ENCODE measurements at places on chromosomes 12 and 14.

DNA sequence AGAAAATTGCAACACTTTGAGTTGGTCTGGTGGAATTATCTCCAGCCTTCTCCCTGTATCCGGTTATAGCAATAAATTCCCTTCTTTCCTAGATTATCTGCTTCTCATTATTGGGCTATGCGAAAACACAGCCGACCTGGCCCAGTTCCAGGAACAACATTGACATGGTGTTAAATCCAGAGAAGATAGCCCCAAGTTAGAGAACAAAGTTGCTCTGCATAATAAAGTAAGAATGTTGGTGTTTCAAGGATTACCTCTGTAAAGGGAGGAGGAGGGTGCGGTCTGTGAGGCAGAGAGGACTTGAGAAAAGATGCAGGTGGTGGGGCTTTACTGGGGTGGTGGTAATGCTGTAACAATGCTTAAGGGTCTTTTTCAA is 12.1 kb downstream of the TCL1A start:
- H3K27me3 ChIP-seq: peaks cover 82% of the 10 kb centered on the region
- H3K4me3 ChIP-seq: no peak overlapping the region
- H3K4me1 ChIP-seq: peaks cover 3% of the 10 kb centered on the region
- no peak for DNase-seq
- H3K36me3 ChIP-seq: peaks cover 2% of the 10 kb centered on the region

GRCh38 chr14:31457665-31458659 is 656 bp upstream of the DTD2 start:
- H3K27me3 ChIP-seq: peaks cover 11% of the 10 kb centered on the region
- H3K4me3 ChIP-seq: peak overlapping the region; percentile 93
- peaks cover 14% of the 10 kb centered on the region for H3K4me1 ChIP-seq
- DNase-seq: no peak

GRCh38 chr14:66076176-66076575 is 410.0 kb upstream of the CCDC196 start:
- H3K27ac ChIP-seq: no peak overlapping the region
- H3K27me3 ChIP-seq: peaks cover 33% of the 10 kb centered on the region
- no peak for DNase-seq
- no peak overlapping the region for H3K4me3 ChIP-seq
- peaks cover 3% of the 10 kb centered on the region for H3K4me1 ChIP-seq

DNA sequence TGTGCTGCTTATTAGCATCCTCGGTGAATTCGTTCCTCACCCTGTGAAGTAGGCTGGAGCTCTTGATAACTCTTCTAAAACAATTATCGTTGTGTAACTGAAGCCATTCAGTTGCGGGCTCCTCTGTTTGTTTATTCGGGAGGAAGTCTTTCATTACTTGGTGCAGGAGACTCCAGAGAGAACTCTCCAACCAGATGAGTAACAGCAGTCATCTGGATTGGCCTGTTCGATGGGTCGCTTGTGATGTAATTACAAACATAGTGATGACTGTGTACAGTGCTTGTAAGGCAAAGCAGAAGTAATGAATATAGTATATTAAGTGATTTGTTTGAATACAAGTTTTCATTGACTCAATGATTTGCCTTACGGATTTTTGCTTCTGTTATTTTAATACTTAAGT is 10.9 kb downstream of the ATP6V0A2 start:
- no peak for DNase-seq
- no peaks in the 10 kb centered on the region for H3K36me3 ChIP-seq
- H3K4me1 ChIP-seq: peaks cover 4% of the 10 kb centered on the region
- no peak overlapping the region for H3K27ac ChIP-seq

DNA sequence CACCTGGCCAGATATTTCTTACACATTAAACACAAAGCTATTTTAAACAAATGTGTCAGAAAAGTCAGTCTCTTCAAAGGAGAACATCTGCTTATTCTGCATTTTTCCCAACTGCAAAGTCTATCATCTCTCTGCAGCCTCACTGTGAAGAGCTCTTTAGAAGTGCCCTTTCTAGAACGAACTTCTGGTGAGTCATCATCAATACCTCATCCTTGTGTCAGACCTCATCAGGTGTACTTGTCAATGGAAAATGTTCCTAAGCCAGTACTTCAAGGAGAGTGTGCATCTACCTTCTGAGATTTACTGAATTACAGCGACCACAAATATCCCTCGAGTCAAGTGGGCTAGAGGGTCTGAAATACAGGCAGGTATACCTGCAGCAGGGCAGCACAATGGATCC is 457.3 kb downstream of the LRIG3 start:
- no peak for DNase-seq
- peaks cover 19% of the 10 kb centered on the region for H3K27me3 ChIP-seq
- H3K36me3 ChIP-seq: no peaks in the 10 kb centered on the region
- H3K4me1 ChIP-seq: no peaks in the 10 kb centered on the region
- H3K27ac ChIP-seq: no peak overlapping the region
- H3K4me3 ChIP-seq: no peak overlapping the region

DNA sequence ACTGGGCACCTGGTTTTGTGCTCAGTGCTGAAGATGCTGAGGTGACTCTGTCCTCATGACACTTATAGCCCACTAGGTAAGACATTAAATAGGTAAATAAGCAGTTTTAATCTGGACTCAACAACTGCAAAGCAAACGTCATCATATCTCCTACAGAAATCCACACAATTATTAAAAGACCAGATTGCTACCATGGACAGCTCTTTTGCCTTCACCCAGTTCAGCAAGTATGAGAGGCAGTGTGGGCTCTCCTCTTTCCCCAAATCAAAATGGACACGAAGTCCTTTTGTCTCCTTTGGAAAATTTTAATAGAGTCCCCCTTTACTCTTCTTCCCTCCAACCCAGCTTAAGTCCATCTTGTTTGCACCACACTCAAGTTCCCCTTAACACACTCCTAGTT is 171.1 kb downstream of the RPAP3 start:
- H3K36me3 ChIP-seq: peaks cover 3% of the 10 kb centered on the region
- H3K27ac ChIP-seq: no peak overlapping the region

- peaks cover 10% of the 10 kb centered on the region for H3K36me3 ChIP-seq
- no peak for DNase-seq
- H3K27me3 ChIP-seq: no peaks in the 10 kb centered on the region
- H3K27ac ChIP-seq: peak overlapping the region; percentile 92
Observed at GRCh38 chr12:110349096-110349495, 54.4 kb downstream of the ANAPC7 start.

DNA sequence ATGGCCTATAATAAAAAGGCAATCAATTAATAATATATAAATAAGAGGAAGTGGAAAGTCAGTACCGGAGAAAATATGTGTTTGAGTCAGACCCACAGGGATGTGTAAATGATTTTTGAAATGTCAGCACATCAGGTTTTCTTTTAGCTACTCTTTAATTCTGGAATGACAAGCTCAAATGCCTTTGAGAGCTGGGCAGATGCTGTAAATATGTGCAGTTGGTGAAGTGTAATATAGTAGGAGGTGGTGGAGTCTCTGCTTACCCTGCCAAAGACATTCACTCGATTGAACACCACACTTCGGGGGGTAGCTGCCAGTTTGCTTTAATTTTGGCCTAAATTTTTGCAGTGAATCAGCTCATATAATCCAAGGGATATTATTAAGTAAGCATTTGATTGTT is 93.0 kb downstream of the PLEKHA5 start:
- H3K4me1 ChIP-seq: peaks cover 3% of the 10 kb centered on the region
- DNase-seq: no peak
- H3K4me3 ChIP-seq: no peak overlapping the region
- no peaks in the 10 kb centered on the region for H3K36me3 ChIP-seq
- H3K27ac ChIP-seq: no peak overlapping the region
- H3K27me3 ChIP-seq: no peaks in the 10 kb centered on the region

DNA sequence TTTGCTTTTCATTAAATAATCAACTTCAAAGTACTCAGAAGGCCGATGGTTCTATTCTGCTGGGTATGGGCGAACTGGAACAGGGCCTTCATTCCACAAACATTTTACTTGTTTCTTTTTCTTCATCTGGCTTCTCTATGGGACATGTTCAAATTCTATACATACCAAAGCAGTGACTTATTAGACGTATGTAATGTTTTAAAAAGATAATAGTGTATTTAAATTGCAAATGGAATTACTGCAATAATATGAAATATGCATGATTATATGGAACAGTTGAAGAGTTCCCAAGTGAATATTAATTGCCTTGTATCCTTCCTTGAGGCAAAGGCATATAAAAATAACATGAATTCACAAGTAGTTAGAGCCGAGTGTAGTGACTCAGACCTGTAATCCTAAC is 75.5 kb downstream of the FAR2 start:
- no peak overlapping the region for H3K4me3 ChIP-seq
- H3K27ac ChIP-seq: no peak overlapping the region
- H3K27me3 ChIP-seq: no peaks in the 10 kb centered on the region
- H3K36me3 ChIP-seq: no peaks in the 10 kb centered on the region

- peak overlapping the region; percentile 29 for H3K27ac ChIP-seq
- H3K4me3 ChIP-seq: no peak overlapping the region
- DNase-seq: no peak
- H3K4me1 ChIP-seq: peaks cover 4% of the 10 kb centered on the region
Observed at GRCh38 chr14:53041067-53041466, 90.2 kb upstream of the FERMT2 start.

DNA sequence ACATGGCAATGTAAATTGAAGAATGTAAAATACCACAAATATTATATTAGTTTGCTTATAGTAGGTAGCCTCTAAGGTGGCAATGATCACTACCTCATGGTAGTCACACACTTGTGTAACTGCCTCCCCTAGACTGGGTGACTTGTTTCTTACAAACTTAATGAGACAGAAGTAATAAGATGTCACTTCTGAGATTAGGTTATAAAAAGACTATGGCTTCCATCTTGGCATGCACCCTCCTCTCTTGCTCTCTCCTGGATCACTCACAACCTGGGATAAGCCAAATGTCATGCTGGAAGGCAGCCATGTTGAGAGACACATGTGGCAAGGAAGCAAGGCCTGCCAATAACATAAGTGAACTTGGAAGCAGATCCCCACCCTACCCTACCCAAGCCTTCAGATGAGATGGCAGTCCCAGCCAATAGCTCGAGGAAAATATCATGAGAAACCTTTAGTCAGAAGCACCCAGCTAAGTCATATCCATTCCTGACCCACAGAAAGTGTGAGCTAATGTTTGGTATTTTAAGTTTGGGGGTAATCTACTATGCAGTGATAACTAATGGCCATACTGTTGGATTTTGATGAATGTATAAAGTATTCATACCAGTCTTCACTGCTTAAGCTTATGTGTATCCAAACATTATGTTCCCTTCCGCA is 43.3 kb downstream of the PPP1R12A start:
- H3K36me3 ChIP-seq: no peaks in the 10 kb centered on the region
- no peak for DNase-seq
- peaks cover 53% of the 10 kb centered on the region for H3K4me1 ChIP-seq
- no peak overlapping the region for H3K4me3 ChIP-seq
- no peaks in the 10 kb centered on the region for H3K27me3 ChIP-seq
- H3K27ac ChIP-seq: peak overlapping the region; percentile 43

- H3K27me3 ChIP-seq: no peaks in the 10 kb centered on the region
- H3K36me3 ChIP-seq: peaks cover 5% of the 10 kb centered on the region
- peak; percentile 34 for DNase-seq
- peak overlapping the region; percentile 68 for H3K4me3 ChIP-seq
Observed at GRCh38 chr12:12024911-12025682, 45.6 kb upstream of the BCL2L14 start.

- DNase-seq: no peak
- H3K27ac ChIP-seq: no peak overlapping the region
- H3K36me3 ChIP-seq: no peaks in the 10 kb centered on the region
- H3K4me3 ChIP-seq: no peak overlapping the region
Observed at GRCh38 chr14:100739306-100739705, 12.6 kb downstream of the DLK1 start.

GRCh38 chr12:16603260-16603915 is 2.6 kb downstream of the LMO3 start:
- no peaks in the 10 kb centered on the region for H3K36me3 ChIP-seq
- no peak for DNase-seq
- H3K27me3 ChIP-seq: peaks cover 12% of the 10 kb centered on the region
- H3K4me3 ChIP-seq: no peak overlapping the region
- H3K4me1 ChIP-seq: no peaks in the 10 kb centered on the region

DNA sequence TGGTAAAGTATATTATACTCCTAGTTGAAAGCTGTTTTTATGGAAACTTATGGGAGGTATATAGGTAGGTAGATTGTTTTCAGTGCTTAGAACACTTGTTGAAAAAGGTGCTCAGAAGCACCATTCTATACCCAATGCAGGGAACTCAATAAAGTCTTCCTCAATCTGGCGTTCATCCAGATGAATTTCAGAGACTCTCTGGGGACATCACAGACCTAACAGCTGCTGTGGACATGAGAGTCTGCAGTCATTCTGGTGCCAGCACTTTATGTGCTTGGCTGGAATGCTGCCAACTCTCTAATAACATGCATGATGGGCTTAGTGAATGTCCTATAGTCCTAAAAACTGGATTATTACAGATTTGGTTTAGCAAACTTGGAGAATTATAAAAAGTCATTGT is 115.9 kb downstream of the NTN4 start:
- DNase-seq: no peak
- H3K27ac ChIP-seq: no peak overlapping the region
- H3K4me1 ChIP-seq: peaks cover 2% of the 10 kb centered on the region
- H3K4me3 ChIP-seq: no peak overlapping the region
- no peaks in the 10 kb centered on the region for H3K36me3 ChIP-seq

DNA sequence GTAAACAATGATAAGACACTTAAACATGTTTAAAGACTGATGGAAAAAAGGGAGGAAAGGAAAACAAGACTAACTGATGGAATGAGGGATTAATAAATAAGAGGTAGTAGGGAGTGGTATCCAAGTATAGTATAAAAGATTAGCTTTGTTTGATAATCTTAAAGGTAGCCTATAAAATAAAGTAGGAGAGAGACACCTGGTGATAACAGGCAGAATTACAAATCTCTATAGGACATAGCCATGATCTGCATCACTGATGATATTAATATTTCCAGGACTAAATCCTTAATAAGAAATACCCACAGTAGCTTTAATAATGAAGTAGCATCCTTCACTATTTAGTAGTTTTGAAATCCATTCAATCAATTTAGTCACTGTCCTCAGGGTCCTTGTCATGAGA is 30.4 kb downstream of the DLGAP5 start:
- no peak overlapping the region for H3K4me3 ChIP-seq
- peaks cover 2% of the 10 kb centered on the region for H3K36me3 ChIP-seq
- DNase-seq: no peak
- peaks cover 31% of the 10 kb centered on the region for H3K4me1 ChIP-seq

GRCh38 chr12:14257303-14257733 is 108.2 kb upstream of the ATF7IP start:
- no peaks in the 10 kb centered on the region for H3K36me3 ChIP-seq
- no peaks in the 10 kb centered on the region for H3K27me3 ChIP-seq
- no peak for DNase-seq
- peak overlapping the region; percentile 63 for H3K4me3 ChIP-seq
- peak overlapping the region; percentile 95 for H3K27ac ChIP-seq
- peaks cover 31% of the 10 kb centered on the region for H3K4me1 ChIP-seq
